ENCODE measurements at places on chromosomes 3 and 15. TPM values are rescaled to one million over a fixed set of nuclear protein-coding genes. Genes with fewer than 3 reads are reported as not detected.

The ACKR4 gene
- total RNA-seq: 3.0 TPM

The MRPS22 gene
- total RNA-seq: 64.7 TPM

The HRG gene
- total RNA-seq: 0.04 TPM

The SPINK8 gene
- not detected for total RNA-seq

The SIDT1 gene
- 2.5 TPM for total RNA-seq

The KBTBD13 gene
- total RNA-seq: 1.6 TPM

The CEMIP gene
- 0.93 TPM for total RNA-seq

The ARID3B gene
- total RNA-seq: 2.5 TPM

The CCR9 gene
- 0.09 TPM for total RNA-seq

The SLC6A20 gene
- total RNA-seq: 0.09 TPM

The SLC22A13 gene
- 0.22 TPM for total RNA-seq

The EFCAB12 gene
- total RNA-seq: 0.04 TPM

The CCDC9B gene
- 5.3 TPM for total RNA-seq

The C3orf80 gene
- 0.13 TPM for total RNA-seq

The SLC12A1 gene
- not detected for total RNA-seq

The ZNF770 gene
- total RNA-seq: 22.3 TPM

The FAM81A gene
- 0.35 TPM for total RNA-seq

The SLC28A2 gene
- total RNA-seq: not detected

The ATP8B4 gene
- total RNA-seq: 4.9 TPM

The XCR1 gene
- total RNA-seq: 0.18 TPM

The GOLGA6L7 gene
- not detected for total RNA-seq

The RLBP1 gene
- not detected for total RNA-seq

The C2CD4A gene
- total RNA-seq: under 0.01 TPM

The BOC gene
- 54.2 TPM for total RNA-seq

The STRC gene
- 0.09 TPM for total RNA-seq

The CD96 gene
- 0.22 TPM for total RNA-seq

The ERICH6 gene
- 0.09 TPM for total RNA-seq

The IL5RA gene
- total RNA-seq: 0.04 TPM

The OR5K2 gene
- total RNA-seq: not detected

The SENP7 gene
- 41.3 TPM for total RNA-seq

The PDZRN3 gene
- 57.1 TPM for total RNA-seq

The TTC21A gene
- 2.7 TPM for total RNA-seq

The CDCP1 gene
- total RNA-seq: 0.04 TPM

The PCYT1A gene
- 34.7 TPM for total RNA-seq

The ZFAND6 gene
- 98.4 TPM for total RNA-seq

The CYP11A1 gene
- total RNA-seq: 1.2 TPM

The FXR1 gene
- 415 TPM for total RNA-seq

The GPR15 gene
- total RNA-seq: not detected

The LXN gene
- 33.4 TPM for total RNA-seq

Data from muscle of leg (tissue), 16 donors.